ENCODE measurements at places on chromosomes 6 and 20.
A peak's percentile ranks its signal among the peaks of the same experiment; 100 is the strongest.

DNA sequence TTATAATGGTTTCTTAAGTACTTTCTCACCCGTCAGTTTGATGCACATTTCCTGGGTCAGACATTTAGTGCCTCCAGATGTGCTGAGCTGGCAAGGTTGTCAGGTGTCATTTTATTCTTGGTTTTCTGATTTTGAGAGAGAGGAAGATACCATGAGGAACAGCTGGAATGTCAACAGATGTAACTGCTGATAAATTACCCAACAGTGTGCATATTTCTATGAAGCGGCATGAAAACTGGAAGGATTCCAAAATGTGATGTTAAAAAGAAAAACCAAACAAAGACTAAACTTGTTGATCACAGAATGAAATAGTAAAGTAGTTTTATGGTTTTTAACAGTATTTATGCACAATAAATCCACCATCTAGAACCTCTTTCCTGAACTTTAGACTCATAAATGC lies 447.3 kb downstream of the HDGFL1 start:
- no peak for DNase-seq

DNA sequence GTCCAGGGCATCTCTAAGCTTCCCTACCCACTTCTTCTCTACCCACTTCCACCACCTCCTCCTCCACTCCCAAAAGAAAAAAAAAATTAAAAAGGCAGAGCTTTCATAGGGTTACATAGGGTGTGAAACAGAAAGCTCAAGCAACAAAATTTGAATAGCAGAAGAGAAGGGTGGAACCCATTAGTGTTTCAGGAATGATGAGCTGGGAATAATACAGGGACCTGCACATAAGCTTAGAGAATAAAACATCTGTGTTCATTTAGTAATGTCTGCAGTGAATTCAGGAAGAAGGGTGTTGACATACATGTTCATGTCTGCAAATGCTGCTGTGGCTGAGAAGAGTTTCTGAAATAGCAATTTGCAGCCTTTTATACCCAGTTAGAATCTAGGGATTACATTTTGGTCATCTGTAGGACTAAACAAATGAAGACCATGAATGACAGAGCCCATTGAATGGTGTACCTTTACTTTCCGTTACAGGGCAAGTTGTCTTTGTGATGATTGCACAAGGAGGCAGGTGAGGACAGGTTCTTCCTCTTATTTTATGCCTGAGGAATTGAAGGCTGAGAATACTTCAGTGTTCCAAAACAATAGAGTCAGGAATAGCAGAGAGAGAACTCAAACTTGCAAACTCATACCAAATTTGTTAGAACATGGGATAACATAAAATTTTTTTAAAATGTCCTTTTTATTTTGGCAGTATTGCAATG lies 975.1 kb downstream of the TFAP2A start:
- no peak for DNase-seq

- no peak for DNase-seq
Observed at GRCh38 chr6:139659196-139659595, 284.7 kb upstream of the CITED2 start.

DNA sequence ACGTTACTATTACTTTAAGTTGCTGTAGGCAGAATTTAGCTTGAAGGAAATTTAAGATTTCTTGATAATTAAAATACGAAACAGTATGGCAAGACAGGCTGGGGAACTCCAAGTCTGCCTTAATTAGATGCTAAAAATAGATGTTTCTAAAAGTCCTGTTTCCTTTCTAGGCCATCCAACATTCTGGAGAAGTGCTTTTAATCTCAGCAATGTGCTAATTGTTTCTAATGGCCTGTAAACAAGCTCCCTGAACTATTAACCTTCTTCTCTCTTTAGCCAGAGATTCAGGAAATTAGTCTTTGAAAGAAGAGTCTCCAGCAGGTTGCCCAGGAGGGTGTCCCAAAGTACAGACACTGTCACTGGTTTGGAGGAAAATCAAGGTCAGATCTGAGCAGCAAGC lies 677.3 kb upstream of the AGPAT4 start:
- no peak for DNase-seq

DNA sequence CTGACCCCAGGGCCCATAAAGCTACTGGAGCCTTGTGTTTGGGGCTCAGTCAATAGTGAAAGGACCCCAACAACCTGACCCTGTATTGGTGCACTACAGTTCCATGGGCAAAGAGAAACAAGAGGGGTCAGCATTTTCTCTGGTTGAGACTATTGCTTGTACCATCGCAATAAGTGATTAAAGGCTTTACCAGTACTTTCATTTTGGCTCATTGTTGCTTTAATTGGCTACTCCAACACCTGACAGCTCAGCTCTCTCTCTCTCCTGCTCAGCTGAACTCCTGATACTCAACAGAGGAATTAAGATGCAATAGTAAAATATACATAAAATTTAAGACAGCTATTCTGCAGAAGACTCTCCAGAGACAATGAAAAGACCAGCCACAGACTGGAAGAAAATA lies 17.8 kb downstream of the CD93 start:
- no peak for DNase-seq

DNA sequence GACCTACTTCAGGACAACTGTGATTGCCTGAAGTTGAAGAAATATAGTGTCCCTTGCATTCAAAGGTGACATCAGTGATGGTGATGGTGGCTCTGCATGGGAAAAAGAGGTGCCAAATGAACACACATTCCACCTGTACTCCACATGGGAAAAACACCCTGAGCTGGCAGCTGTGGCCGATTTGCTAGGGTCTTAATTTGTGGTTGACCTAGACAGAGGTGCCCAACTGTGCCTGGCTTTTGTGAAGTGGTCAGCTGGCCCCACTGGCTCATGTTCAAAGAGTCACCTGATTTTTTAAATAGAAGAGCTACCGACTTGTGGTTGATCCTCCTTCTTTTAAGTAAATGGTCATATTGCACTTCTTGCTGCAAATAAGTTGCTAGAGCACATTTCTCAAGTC lies 7.6 kb upstream of the GCNT2 start:
- DNase-seq, result no peak

GRCh38 chr20:45771182-45771759 lies 20.4 kb downstream of the WFDC3 start:
- peak; percentile 80 for DNase-seq

GRCh38 chr6:72952808-72953630 lies 272.3 kb downstream of the KHDC1L start:
- DNase-seq, result no peak

GRCh38 chr6:28553986-28554881 lies 28.6 kb downstream of the GPX5 start:
- DNase-seq, result no peak

- DNase-seq, result no peak
Observed at GRCh38 chr6:164183556-164184123, 769.1 kb downstream of the QKI start.

GRCh38 chr6:26159357-26160273 lies 72.4 kb downstream of the HFE start:
- DNase-seq, result no peak

GRCh38 chr6:10201606-10202510 lies 213.0 kb downstream of the TFAP2A start:
- no peak for DNase-seq

DNA sequence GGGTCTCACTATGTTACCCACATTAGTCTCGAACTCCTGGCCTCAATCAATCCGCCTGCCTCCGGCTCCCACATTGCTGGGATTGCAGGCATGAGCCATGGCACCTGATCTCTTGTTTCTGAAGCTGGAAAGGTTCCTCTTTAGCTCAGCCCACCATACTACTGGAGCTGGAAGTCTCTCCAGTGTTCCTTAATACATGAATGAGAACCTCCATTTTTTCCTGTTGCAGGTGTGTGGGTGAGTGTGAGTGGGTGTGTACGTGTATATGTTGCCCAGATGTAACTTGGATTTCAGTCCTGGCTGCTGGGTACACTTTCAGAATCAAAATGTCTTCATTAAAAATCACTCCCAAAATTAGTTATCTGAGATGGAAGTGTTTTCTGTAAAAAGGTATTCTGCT lies 11.1 kb downstream of the PNPLA1 start:
- DNase-seq, result no peak

- no peak for DNase-seq
Observed at GRCh38 chr6:12528581-12529363, 187.8 kb upstream of the PHACTR1 start.

- DNase-seq, result no peak
Observed at GRCh38 chr6:121764493-121764892, 329.0 kb downstream of the GJA1 start.

GRCh38 chr20:46434597-46434996 lies 28.2 kb upstream of the ELMO2 start:
- DNase-seq, result no peak

GRCh38 chr6:56288347-56288746 lies 41.0 kb upstream of the COL21A1 start:
- DNase-seq, result no peak

GRCh38 chr6:133774356-133774755 lies 114.6 kb upstream of the TCF21 start:
- no peak for DNase-seq

GRCh38 chr20:12028771-12029170 lies 111.1 kb downstream of the BTBD3 start:
- no peak for DNase-seq

GRCh38 chr6:53360093-53360912 lies 11.6 kb upstream of the ELOVL5 start:
- DNase-seq, result no peak

DNA sequence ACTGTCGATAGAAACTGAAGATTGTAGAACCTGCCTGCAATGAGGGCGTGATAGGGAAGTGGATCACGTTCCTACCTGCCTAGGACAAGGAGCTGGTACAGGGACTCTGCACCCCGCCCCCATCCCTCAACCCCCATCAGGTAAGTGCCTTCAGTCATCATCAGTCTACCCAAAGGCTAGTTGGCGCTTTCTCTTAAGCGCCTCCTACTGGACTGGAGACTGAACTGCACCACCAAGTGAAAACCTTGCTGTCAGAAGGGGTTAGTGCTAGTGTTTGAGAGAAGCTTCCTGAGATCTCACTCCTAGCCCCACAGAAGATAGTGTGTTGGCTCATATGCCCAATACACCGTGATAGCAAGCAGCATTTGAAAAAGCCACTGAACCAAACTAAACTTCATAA lies 706.5 kb upstream of the MAN1A1 start:
- no peak for DNase-seq

DNA sequence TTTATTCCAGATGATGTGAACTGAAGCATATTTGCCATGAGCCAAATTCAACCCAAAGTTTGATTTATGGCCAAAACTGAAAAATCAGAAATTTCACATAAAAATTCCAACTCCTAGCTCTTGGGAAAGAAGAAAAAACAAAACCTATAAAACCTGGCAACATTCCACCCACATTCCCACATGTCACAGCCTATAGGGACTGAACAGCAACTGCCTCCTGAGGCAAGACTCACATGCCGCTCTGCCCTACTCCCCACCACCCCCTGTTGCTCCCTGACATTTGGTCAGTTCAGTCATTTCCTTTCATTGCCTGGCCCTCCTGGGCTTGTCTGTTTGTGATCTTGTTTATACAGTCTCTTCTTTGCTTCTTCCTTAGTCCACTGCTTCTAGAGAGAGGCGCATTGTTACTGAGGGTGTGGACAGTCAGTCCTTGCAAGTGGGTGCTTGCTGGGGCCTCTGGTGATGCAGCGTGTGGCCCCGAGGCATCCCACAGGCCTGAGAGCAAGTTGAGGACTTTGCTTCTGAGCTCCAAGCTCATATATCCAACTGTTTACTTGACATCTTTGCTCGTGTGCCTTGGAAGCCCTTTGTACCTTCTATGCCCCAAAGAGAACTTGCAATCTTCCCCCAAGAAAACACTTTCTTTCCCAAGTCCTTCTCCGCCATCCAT lies 31.4 kb downstream of the NFATC2 start:
- DNase-seq, result no peak

DNA sequence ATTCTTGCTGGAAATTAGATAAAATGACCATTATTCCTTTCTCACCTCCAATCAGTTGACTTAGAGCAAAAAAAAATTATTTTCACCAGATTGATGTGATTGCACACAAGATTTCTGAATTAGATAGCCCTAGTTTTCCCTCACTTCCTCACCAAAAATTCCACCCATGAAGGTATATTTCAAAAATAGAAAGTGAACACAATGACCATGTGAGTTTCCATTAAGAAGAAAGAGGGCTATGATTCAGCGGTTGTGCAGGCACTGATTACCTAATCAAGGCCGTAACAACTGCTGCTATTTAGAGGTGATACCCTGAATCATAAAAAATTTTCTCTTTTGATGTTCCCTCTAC lies 19.5 kb upstream of the RALGAPA2 start:
- no peak for DNase-seq

DNA sequence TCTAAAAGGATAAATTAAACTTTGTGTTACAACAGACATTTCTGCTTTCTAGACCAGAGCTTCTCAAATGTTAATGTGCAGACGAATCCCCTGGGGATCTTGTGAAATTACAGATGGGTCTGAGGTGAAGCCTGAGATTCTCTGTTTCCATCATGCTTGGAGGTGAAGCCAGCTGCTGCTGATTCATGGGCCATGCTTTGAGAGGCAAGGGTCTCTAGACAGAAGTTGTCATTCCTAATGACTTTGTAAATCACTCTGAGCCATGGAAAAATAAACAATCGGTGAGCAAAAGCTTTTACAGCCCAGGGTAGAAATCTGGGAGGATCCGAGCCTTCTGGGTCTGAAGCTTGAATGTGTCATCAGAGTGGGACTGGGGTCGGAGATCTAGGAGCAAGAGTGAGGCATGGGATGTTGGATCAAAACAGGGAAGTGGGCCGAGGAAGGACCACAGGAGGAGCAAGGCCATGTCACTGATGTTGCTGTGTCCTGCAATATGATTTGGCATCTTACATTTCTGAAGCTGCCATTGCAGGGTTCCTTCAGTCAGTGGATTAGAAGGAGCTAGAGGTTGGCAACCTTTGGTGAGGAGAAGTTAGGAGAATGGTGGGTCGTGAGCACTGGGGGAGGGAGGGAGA lies 77.3 kb downstream of the TRMT11 start:
- DNase-seq, result no peak

DNA sequence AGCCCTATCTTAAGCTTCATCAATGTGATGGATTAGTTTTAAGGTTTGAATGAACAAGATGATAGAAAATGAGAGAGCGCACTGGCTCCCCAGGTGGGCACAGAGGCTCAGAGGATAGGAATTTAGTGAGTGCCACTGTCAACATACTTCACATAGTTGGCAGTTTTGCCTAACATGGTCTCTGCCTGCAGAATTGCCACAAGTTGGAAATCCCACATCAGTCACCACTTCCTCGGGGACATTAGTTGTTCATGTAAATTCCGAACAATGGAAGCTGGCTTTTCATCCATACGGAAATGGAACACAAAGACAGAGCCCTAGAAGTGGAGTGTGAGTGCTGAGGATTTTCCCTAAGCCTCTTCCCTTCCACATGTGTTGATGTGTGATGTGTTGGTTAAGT lies 123.9 kb upstream of the PHACTR1 start:
- no peak for DNase-seq

GRCh38 chr6:154705471-154706113 lies 27.6 kb upstream of the SCAF8 start:
- DNase-seq, result no peak

GRCh38 chr6:65221153-65221552 lies 485.9 kb downstream of the EYS start:
- no peak for DNase-seq
